ENCODE measurements at places on chromosomes 4 and X.

- peak; percentile 79 for DNase-seq
These were observed 10.0 kb upstream of the SPCS3 start for GRCh38 chr4:176309772-176310171.

DNA sequence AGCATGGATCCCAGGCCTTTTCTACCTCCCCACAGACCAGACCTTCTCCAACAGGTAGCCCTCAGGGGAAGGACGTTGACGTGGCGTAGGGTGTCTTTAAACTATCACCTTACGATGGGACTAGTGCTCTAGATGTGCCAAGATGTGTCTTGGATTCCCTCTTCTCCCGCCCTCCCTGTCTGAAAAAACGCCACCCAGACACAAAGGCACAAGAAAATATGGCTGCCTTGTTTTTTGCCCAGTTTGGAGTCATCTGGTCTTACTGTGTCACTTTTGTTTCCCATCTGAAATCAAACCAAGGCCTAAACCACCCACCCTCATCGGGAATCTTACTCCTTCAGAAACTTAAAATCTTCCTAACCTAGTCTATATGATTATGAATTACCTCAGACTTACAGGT lies 235.4 kb downstream of the OR13H1 start:
- DNase-seq: no peak

GRCh38 chrX:39899856-39900776 lies 197.6 kb downstream of the BCOR start:
- DNase-seq: no peak

GRCh38 chr4:157795495-157795894 lies 377.3 kb downstream of the GASK1B start:
- no peak for DNase-seq

- DNase-seq: no peak
These were observed 5.3 kb upstream of the MAMLD1 start for GRCh38 chrX:150357790-150358189.

DNA sequence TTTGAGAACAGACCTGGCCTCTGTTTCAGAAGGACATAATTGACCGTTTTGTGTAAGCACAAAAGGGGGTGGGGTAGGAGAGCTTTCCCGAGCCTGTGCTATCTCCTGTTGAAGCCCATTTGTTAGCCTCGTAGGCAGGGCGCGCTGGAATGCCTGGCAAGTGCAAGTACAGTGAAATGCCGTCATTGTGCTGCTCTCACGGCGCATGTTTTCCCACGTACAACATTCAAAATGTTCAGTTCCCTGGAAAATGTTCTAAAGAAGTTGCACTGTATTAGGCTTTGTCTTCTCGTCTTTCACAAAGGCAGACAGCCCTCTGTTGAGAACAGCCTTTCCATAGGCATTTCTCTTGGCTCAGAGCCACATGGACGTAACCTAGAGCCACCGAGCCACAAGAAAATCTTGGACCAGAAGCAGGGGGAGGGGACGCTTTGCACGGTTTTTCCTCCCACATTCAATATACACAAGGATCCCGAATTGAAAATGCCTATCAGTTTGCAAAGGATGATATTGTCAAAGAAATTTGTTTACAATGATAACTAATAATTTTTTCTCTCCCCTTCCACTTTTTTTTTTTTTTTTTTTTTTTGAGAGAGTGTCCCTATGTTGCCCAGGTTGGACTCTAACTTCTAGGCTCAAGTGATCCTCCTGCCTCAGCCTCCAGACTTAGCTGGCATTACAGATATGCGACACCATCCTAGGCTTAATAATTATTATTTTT lies 54.6 kb upstream of the RAPGEF2 start:
- DNase-seq: peak; percentile 64

DNA sequence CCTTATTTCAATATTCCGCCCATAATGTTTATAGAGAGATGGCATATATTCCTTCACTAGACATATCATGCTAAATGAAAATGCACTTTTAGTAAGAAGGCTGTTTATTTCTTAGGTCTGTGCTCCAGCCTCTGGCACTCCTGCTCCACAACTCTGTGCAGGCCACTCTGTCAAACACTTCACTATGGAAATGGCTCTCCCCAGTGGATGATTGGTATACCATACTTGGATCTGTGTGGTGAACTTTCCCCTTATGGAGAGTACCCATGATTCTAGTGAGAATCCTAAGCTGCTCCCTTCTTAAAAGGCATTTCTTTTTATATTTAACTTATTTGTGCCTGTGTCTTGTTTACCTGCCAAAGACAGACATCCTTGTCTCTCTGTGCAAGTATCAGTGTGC lies 480.1 kb upstream of the GALNT7 start:
- no peak for DNase-seq

DNA sequence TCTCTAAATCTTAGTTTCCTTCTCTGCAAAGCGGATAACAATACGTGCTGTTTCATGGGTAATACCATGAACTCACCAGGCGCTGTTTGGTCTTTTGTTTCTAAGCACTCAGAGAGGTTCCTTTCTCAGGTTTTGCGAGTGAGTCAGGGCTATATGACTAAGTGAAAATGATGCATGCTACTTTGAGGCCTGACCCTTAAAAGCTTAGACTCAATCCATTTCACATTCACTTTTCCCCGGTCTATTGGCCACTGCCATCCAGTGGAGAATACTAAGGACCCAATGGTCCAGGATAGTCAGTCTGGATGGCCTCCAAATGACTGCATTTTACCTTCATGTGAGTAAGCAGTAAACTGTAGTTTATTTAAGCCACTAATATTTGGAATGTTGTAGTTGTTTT lies 400.8 kb upstream of the SLIT2 start:
- peak; percentile 53 for DNase-seq

DNA sequence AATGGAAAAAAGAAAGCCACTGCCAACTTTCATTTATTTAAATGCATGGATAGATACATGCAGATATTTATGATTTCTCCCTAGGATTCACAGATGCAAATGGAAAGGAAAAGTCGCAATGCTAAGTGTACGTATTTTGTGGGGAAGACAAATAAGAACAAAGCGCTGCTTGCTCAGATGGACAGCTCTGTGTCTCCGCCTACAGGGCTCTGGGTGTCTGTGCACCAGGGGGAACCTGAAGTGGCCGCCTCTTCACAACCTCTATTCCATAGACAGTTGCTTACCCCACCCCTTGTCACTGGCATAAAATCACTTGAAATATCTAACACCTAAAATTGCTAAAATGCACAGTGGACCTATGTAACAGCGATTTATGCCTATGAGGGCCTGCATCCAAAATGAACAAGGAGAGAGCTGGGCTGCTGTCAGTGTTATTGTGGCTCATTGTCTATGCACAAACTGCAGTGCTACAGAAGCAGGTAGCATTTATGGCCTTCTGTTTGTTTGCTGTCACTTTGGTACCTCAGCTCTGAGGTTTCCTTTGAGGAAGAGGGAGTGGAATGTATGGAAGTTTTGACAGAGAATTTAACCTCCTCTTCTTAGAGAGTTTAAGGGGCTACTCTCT lies 58.6 kb upstream of the PAGE1 start:
- peak; percentile 24 for DNase-seq

DNA sequence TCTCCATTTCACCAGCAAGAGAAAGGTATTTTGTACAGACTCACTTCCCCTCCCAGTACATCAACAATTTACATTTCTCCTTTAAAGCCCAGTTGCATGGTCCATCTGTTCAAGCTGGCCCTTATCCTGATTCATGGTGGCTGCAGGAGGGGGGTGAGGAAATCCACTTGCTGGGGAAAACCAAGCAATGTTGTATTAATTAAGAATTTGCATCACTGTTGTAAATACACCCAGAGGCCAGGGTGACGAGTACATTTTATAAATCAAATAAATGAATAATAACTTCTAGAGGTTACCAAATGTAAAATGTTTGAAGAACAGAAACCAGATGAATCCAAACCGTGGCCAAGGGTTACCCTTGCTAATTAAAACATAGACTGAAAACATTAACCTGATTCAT lies 395.9 kb upstream of the INTU start:
- DNase-seq: no peak

DNA sequence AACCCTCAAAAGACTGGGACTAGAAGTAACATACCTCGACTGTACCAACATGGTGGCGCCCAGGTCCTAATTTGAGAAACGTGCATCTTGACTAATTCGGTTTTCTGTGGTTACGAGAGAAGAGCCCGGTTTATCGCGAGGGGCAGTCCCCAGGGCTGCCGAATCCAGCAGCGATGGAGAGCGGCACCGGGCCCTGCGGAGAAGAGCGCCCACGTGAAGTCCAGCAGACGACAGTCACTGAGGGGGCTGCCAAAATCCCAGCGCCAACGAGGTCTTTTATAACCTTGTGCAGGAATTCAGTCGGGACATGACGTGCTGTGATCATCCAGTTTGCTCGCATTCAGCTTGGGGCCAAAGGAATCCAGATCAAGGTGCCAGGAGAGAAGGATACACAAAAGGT lies 187.5 kb upstream of the SLITRK2 start:
- DNase-seq: no peak

DNA sequence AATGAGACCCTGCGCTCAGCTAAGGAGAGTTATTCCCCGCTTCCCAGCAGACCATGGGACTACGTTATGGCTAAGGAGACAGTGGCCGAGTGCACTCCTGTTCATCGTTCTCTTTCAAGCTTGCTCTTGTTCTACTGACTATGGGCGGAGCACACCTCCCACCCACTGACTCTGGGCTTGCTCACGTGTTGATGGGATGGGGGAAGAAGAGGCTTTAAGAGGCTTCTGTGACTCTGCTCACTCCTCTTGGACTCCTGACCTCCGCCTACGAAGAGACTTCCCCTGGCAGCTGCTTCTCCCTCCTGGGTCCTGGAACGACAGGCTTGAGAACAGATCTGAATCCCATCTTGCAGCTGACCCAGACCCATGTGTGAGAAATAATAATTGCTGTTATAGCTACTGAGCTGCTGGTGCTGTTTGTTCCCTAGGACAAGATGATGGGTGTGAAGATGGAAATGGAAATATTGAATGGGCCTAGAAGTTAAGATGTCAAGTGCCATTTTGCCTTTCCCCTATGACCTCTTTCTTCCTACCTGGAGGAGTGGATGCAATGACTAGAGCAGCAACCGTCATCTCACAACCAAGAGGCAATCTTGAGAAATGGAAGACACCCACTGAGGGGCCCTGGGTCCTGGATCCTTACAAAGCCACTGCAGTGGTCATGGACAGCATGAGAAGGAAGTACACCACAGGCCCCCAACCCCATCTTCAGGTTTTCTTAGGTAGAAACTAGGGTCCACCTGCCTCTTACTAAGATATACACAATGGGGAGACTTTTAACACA lies 38.7 kb upstream of the IRAK1 start:
- no peak for DNase-seq

DNA sequence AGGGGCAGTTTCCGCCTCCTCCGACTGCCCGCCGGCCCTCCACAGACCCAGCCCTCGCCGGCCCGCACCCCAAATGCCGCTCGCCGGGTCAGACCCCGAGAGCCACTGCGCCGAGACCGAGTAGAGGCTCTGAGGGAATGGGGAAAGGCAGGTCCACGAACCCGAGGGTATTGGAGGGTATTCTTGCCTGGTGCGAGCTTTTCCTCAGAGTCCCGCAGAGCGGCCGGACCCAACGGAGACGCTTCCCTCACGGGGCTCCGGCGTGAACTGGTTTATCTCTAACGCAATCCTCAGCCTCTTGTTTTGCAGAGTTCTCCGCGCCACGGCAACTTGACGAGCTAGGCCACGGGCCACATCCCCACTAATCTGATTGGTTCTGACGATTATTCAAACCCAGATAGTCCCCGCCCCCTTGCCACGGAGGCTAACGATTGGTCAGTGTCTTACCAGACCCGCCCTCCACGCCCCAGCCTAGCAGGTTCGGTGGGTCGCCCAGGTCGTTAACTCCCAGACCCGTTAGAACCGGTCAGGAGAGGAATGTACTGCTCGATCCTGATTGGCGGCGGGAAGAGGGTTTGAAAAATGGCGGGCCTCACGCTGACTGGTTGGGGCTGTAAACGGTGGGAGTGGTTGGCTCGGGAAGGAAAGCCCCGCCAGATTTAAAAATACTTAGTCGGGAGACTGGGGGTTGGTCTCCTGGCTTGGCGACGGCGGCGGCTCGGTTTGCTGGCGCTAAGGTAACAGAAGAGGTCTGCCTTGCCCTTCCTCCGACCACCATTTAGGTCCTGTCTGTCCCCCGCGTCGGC lies at the start of gene HMGB2:
Gene HMGB2, minus strand, starts transcription at position 274 of the 806 bp plus-strand sequence. CDS start 709 bp downstream, outside the sequence.
- peak; percentile 100 for DNase-seq

- DNase-seq: no peak
These were observed 234.3 kb downstream of the PALLD start for GRCh38 chr4:168731006-168731636.

GRCh38 chrX:24380262-24381187 lies 20.1 kb downstream of the SUPT20HL1 start:
- no peak for DNase-seq

DNA sequence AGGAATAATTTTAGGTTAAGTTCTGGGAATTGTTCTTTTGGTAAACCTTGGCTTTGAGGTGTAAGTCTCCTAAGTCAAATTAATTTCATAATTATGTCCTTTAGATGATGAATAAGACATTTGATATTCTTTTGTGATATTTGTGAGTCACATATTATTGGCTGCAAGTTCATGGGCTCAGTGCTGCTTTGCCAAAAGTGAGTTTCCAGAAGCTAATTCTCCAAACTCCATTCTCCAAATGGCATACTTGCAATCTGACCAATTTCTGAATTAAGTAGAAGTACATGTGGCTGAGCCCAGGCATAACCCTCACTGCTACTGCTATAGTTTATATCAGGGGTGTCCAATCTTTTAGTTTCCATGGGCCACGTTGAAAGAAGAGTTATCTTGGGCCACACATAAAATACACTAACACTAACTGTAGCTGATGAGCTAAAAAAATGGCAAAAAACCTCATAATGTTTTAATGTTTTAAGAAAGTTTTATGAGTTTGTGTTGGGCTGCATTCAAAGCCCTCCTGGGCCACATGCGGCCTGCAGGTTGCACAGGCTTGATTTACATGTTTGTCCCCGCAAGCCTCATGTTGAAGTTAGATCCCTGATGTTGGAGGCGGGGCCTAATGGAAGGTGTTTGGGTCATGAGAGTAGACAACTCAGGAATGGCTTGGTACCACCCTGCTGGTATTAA lies 196.1 kb downstream of the ZNF330 start:
- no peak for DNase-seq

All from fibroblast of skin of back (primary cell).